Spinal cord (tissue), 10 donors: ENCODE measurements at places on chromosomes 4 and X. TPM values are rescaled to one million over a fixed set of nuclear protein-coding genes. Genes with fewer than 3 reads are reported as not detected.

SAGE1 gene
- polyA plus RNA-seq: not detected

GRCh38 chr4:79603681-79604080 is 195.7 kb upstream of the GK2 start:
- no peaks in the 10 kb centered on the region for H3K4me1 ChIP-seq
- no peak overlapping the region for H3K27ac ChIP-seq
- H3K36me3 ChIP-seq: no peaks in the 10 kb centered on the region
- H3K4me3 ChIP-seq: no peak overlapping the region
- H3K27me3 ChIP-seq: no peaks in the 10 kb centered on the region

- DNase-seq: no peak
- peaks cover 7% of the 10 kb centered on the region for H3K27me3 ChIP-seq
- no peaks in the 10 kb centered on the region for H3K36me3 ChIP-seq
- H3K4me1 ChIP-seq: no peaks in the 10 kb centered on the region
- H3K27ac ChIP-seq: no peak overlapping the region
- no peak overlapping the region for H3K4me3 ChIP-seq
Measured at GRCh38 chr4:6542951-6543350, 32.0 kb upstream of the MAN2B2 start.

DNA sequence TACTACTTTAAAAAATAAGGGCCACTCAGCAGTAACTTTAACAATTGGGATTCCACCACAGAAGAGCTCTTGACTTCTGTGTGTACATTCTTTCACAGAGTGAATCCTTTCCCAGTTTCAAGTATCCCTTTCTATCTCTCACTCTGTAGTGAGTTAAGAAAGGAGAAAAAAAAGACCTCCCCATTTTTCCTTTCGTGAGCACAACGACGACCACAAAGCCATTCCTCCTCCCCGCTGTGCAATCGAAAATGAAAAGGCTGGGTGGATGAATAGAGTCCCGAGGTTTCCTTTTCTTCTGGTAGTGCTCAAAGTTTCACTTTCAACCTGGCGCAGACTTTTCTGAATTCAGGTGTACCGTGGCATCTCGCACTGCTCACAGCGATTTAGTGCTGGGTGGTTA is 58.0 kb downstream of the TAB3 start:
- no peaks in the 10 kb centered on the region for H3K27me3 ChIP-seq
- no peaks in the 10 kb centered on the region for H3K36me3 ChIP-seq
- no peaks in the 10 kb centered on the region for H3K4me1 ChIP-seq
- H3K27ac ChIP-seq: no peak overlapping the region
- DNase-seq: peak; percentile 1
- no peak overlapping the region for H3K4me3 ChIP-seq

DNA sequence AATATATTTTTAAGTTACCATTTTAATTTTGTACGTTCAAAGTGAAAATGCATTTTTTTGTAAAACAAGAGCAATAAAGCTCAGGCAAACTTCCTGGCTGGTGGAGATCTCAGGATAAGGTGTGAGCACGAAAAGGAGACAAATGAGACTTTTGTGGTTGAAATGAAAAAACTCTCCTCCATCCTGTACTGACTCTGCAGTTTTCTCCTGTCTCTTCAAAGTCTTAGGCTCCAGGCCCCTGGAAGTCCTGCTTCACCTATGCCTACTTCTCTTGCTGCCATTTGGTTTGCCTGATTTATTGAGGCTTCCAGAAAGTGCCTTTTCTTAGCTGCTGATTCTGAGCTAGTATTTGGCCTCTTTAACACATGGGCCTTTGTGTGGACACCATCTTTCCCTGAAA is 77.7 kb downstream of the MAML3 start:
- no peaks in the 10 kb centered on the region for H3K36me3 ChIP-seq
- DNase-seq: no peak
- no peak overlapping the region for H3K27ac ChIP-seq
- no peaks in the 10 kb centered on the region for H3K27me3 ChIP-seq
- no peak overlapping the region for H3K4me3 ChIP-seq
- H3K4me1 ChIP-seq: peaks cover under 1% of the 10 kb centered on the region

GRCh38 chrX:153723351-153724251 is 586 bp downstream of the BCAP31 start:
- peak overlapping the region; percentile 41 for H3K4me3 ChIP-seq
- H3K36me3 ChIP-seq: peaks cover 12% of the 10 kb centered on the region
- peaks cover 50% of the 10 kb centered on the region for H3K4me1 ChIP-seq
- peak overlapping the region; percentile 35 for H3K27ac ChIP-seq
- H3K27me3 ChIP-seq: no peaks in the 10 kb centered on the region
- no peak for DNase-seq

EFHC2 gene
- 3.9 TPM for polyA plus RNA-seq

GRCh38 chr4:2570551-2571222 is 34.2 kb downstream of the FAM193A start:
- H3K4me3 ChIP-seq: no peak overlapping the region
- H3K4me1 ChIP-seq: peaks cover 24% of the 10 kb centered on the region
- no peak overlapping the region for H3K27ac ChIP-seq

- DNase-seq: no peak
- H3K4me1 ChIP-seq: no peaks in the 10 kb centered on the region
Measured at GRCh38 chr4:138078751-138079520, 163.2 kb downstream of the SLC7A11 start.

DNA sequence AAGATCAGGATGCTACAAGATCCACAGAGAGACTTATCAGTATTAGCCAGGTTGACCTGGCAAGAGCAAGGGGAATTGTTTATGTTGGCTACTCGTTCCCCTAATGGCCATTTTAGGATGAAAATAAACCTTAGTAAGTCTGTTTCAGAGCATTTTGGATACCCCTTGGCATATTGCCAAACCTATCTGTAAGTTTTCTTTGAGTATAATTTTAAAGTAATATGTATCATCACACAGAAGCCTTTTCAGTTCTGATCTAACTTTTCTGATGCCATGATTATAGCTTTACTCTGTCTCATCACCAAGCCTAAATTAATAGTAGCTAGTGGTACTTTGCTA is 99.7 kb downstream of the TSPAN7 start:
- no peaks in the 10 kb centered on the region for H3K27me3 ChIP-seq
- H3K36me3 ChIP-seq: no peaks in the 10 kb centered on the region
- no peak for DNase-seq
- no peaks in the 10 kb centered on the region for H3K4me1 ChIP-seq
- H3K4me3 ChIP-seq: no peak overlapping the region

GRCh38 chrX:32520789-32521188 is 690.6 kb downstream of the DMD start:
- no peak overlapping the region for H3K4me3 ChIP-seq
- no peak overlapping the region for H3K27ac ChIP-seq
- DNase-seq: no peak
- no peaks in the 10 kb centered on the region for H3K36me3 ChIP-seq

- no peak overlapping the region for H3K4me3 ChIP-seq
- no peak for DNase-seq
- H3K36me3 ChIP-seq: no peaks in the 10 kb centered on the region
- H3K4me1 ChIP-seq: no peaks in the 10 kb centered on the region
- H3K27ac ChIP-seq: no peak overlapping the region
- H3K27me3 ChIP-seq: peaks cover 4% of the 10 kb centered on the region
Measured at GRCh38 chrX:3076416-3076991, 35.2 kb downstream of the ARSF start.
